Fibroblast of skin of left biceps (primary cell): ENCODE measurements at places on chromosomes 1 and 21.

DNA sequence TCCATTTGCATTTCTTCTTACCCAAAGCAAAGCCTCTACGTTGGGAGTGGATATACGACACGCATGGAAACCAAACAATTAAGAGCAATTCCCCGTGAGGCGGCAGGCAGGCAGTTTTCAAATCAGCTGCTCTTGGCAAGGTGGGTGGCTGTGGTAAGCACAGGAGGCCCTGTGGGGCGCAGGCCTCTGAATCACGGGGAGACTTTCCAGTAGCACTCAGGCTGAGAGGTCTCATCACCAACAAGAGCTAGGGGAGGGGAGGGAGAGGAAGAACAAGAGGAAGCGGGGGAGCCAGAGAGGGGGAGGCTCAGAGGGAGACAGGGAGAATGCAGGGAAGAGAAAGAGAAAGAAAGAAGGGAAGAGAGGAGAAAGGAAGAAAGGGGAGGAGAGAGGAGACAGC is 56.4 kb downstream of the MT1HL1 start:
- DNase-seq, result no peak

DNA sequence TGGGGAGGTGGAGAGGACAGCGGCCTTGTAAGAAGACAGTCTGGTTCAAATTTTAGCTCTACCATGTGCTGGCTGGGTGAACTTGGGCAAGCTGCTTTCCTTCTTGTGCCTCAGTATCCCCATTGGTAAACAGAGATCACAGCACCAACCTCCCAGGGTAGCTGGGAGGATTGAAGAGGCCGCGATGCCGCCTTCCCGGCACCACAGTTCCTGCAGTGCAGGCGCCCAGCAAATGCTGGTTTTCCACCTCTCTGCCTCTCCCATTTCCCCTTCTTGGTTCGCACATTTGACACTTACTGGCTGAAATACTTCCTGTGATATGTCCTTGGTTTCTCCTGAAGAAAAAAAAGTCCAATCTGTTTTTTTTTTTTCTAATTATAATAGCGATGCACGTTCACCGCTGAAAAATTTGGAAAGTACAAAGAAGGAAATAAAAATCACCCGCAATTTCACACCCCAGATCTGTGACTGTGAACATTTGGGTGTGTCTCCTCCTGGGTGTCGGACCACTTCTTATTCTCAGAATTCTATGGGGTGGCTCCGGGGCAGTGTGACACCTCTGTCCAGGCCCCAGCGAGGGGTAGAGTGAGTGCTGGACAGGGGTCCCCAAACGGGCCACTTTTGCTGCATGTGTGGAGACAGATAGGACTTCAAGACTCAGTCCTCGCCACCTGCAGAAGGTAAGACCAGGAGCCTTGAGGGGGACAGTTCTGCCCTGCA is 73.1 kb downstream of the RUNX3 start:
- DNase-seq, result no peak

GRCh38 chr1:214990619-214991018 is 91.9 kb upstream of the KCNK2 start:
- peak; percentile 94 for DNase-seq

DNA sequence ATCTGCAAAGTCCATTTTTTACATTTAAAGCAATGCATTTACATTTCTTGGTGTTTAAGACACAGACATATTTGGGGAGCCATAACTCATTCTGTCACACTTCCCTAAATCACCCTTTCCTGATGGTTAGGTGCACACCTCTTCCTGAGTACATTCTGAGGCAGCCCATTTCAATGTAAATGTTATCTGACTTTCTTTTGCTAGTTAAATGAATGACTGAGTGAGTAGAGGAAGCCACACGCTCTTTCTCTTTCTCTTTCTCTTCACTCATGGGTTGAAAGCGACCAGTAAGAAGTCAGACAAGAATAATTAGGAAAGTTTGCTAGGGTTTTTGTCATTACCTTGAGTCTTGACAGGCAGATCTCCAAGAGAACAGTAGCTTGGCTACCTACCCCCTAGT is 143.1 kb downstream of the S1PR1 start:
- no peak for DNase-seq

DNA sequence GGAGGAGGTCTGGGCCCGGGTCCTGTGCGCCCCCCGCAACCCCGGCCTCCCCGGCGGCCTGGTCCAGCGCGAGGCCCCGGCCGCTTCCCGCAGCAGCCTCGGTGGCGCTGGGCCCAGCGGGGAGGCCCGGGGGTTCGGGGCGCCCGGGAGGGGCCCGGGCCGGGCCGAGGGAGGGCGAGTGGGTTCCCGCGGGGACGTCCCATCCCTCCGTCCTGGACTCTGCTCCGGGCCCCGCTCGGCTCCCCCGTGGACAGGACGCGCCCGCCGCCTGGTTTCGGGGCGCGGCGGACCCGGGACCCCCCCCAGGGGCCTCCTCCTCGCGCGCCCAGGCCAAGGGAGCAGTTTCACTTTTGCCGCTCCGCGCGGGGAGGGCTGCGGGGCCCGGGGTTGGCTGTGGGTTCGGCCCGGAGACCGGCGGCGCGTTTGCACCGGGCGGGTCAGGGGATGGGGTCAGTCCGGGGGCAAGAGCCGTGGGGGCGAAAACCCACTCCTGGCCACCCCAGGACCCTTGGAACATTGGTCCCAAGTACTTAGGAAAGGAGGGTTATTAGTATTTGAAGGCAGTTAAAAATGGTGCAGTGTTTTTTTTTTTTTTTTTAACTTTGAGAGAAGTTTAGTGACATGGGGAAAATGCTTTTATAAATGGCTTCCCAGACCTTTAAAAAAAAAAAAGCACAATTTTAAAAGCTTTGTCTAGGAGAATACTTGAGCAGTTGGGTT is 677 bp downstream of the AGPAT3 start:
- DNase-seq, result no peak

GRCh38 chr1:118487091-118487490 is 302.1 kb upstream of the SPAG17 start:
- no peak for DNase-seq

- peak; percentile 24 for DNase-seq
Measured at GRCh38 chr1:84632673-84633434, 57.4 kb downstream of the SSX2IP start.

GRCh38 chr21:42080788-42081083 is 9.6 kb downstream of the UMODL1 start:
- peak; percentile 81 for DNase-seq

- no peak for DNase-seq
Measured at GRCh38 chr1:111958851-111959250, 30.6 kb downstream of the KCND3 start.

- no peak for DNase-seq
Measured at GRCh38 chr1:223222377-223222776, 79.3 kb upstream of the TLR5 start.

DNA sequence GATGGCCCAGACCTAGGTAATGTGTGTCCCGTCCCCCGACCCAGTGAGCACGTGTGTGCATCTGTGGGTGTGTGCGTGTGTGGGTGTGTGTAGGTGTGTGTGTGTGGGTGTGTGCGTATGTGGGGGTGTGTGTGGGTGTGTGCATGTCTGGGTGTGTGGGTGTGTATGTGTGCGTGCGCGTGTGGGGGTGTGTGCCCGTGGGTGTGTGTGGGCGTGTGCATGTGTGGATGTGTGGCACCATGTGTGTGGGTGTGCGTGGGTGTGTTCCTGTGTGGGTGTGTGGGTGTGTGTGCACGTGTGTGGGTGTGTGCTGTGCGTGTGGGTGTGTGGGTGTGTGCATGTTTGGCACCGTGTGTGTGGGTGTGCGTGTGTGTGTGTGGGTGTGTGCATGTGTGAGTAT is 309.5 kb downstream of the KIF26B start:
- no peak for DNase-seq

- DNase-seq, result no peak
Measured at GRCh38 chr1:47229886-47230691, 1.9 kb downstream of the TAL1 start.

- peak; percentile 22 for DNase-seq
Measured at GRCh38 chr1:6330410-6330911, 63.1 kb downstream of the ACOT7 start.

GRCh38 chr1:235102993-235103411 is 25.6 kb downstream of the TOMM20 start:
- DNase-seq, result no peak

DNA sequence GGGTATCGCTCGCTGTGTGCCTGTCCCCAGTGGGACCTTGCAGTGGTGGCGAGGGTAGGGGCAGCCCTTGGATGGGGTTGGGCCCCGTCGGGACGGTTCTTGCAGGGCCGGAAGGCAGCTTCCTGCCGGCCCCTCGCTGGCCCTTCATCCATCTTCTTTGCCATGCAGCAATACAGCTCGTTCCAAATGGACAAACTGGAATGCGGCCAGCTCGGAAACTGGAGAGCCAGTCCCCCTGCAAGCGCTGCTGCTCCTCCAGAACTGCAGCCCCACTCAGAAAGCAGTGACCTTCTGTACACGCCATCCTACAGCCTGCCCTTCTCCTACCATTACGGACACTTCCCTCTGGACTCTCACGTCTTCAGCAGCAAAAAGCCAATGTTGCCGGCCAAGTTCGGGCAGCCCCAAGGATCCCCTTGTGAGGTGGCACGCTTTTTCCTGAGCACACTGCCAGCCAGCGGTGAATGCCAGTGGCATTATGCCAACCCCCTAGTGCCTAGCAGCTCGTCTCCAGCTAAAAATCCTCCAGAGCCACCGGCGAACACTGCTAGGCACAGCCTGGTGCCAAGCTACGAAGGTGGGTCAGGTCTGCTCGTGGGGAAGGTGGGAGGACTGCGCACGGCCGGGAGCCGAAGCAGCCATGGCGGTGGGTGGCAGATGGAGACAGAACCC is 45.8 kb downstream of the SIM2 start:
- DNase-seq, result no peak

DNA sequence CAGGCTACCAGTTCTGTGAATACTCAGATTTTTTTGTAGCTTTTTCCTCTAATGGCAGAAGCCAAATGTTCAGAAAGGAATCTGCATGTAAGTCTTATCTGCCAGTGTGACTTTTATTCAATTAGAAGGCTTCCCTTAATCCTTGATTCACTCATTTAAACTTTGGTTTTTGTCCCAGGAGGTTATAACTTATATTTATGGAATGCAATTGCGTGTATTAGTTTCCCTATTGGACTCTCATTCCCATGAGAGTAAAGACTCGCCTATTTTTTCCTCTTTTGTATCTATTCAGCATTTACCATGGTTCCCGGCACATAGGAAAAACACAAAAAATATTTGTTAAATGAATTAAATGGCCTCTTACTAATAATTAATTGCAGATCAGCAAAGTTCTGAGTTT is 3.5 kb downstream of the NTMT2 start:
- DNase-seq, result no peak

- DNase-seq, result no peak
Measured at GRCh38 chr1:186849271-186849671, 20.5 kb downstream of the PLA2G4A start.

DNA sequence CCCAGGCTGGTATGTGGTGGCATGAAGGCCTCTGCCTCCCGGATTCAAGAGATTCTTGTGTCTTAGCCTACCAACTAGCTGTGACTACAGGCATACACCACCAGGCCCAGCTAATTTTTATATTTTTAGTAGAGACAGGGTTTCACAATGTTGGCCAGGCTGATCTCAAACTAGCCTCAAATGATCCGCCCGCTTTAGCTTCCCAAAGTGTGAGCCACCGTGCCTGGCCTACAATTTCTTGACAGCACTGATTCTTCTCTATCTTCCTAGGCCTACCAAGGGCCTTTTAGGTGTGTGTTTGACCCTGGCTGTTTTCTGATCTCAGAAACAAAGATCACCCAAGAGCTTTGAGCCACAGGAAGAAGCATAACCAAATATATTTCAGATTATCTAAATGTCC is 540.8 kb upstream of the ADAMTS5 start:
- no peak for DNase-seq

DNA sequence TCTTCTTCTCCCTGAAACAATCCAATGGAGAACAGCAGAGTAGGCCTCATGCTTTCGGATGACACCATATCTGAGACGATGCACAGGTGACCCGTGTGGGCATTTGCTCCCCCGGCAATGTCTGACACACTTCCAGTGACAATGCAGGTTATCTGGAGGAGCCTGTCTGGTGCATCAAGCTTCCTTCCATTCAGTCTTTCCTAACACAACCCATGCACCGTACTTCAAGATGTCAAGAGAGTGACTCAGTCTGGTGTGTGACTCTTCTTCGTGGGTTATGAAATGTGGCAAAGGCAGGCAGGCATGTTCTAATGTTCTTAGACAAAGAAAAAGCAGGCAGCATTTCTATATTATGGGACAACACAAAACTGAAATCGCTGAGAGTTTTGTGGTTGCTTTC is 159.1 kb downstream of the EDEM3 start:
- DNase-seq, result peak; percentile 29

DNA sequence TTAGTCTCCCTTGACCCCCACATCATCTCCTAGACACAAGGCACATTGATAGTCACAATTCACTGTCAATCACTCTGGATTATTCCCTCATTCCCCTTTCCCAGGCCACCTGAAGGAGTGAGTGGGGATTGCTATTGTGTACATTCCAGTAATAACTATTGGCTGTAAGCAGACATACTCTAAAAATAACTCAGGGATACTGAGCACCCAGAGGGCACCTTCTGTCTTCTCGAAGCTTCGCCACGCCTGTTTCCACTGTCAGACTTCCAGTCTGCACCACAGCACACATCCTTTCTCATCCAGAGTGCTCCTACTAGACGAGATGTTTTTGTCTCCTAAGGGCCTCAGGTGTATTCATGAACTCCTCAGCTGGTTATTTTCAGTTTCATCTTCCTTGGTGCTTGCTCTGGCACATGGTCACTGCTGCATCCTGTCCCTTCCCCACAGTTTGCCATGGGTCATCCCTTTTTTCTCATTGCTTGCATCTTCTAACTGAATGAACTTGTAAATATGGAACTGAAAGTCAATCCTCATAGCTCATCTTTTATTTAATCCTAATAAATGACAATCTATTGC is 848 bp upstream of the APOBEC4 start:
- DNase-seq, result no peak

GRCh38 chr21:37535672-37536071 is 169.1 kb downstream of the DYRK1A start:
- DNase-seq, result no peak

GRCh38 chr1:106554294-106554693 is 502.2 kb upstream of the PRMT6 start:
- DNase-seq, result no peak

GRCh38 chr1:29990304-29990703 is 733.1 kb downstream of the MATN1 start:
- DNase-seq, result no peak

- peak; percentile 33 for DNase-seq
Measured at GRCh38 chr1:174968750-174969244, 30.9 kb upstream of the CACYBP start.

- no peak for DNase-seq
Measured at GRCh38 chr1:30323352-30323751, 400.0 kb downstream of the MATN1 start.

- DNase-seq, result no peak
Measured at GRCh38 chr1:39212499-39212898, 8.0 kb downstream of the MACF1 start.

- no peak for DNase-seq
Measured at GRCh38 chr1:219352961-219353651, 179.4 kb downstream of the LYPLAL1 start.
